Stimulated activated CD4-positive, alpha-beta T cell treated with anti-CD3 and anti-CD28 coated beads, Interleukin-1b, Interleukin-23, amount 100 ng/mL, for 24 hours (primary cell): ENCODE measurements at places on chromosomes 5 and 9.

- no peak for DNase-seq
These were observed 59.8 kb upstream of the ZBED3 start for GRCh38 chr5:77146896-77147295.

- DNase-seq: no peak
These were observed 307.5 kb downstream of the ZNF608 start for GRCh38 chr5:124438903-124439281.

GRCh38 chr5:176542596-176543427, 5.6 kb upstream of the RNF44 start:
- no peak for DNase-seq

DNA sequence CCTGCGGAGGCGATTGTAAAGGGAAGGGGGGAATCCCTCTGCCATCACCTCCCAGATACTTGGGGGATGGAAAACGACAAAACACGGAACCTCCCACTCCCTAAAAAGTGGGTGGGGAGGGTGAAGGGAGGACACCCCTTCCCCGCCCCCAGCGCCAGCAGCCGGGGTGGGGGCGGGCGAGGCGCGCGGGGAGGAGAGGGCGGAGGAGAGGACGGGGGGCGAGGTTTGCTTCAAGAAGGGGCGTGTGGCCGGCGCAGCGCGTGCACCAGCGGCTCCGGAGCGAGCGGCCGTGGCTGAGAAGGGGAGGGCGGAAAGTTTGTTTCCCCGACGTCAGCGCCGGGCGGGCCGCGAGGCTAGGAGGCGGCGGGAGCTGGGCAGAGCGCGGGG, at the start of gene PRRX2:
TSS of gene PRRX2 (plus strand) at position 259 of the 387 bp plus-strand sequence. CDS start 221 bp downstream, outside the sequence.
- no peak for DNase-seq
